WTC11 (cell line): ENCODE measurements at places on chromosomes 5 and 9. TPM values are rescaled to one million over a fixed set of nuclear protein-coding genes. Genes with fewer than 3 reads are reported as not detected.

Gene DEPDC1B
- 47.2 to 55.1 TPM (median 50.5 TPM) in 3 replicates for total RNA-seq

GRCh38 chr9:9004810-9005209 lies 1205.2 kb upstream of the DMAC1 start:
- H3K27ac ChIP-seq, result no peak overlapping the region
- no peaks in the 10 kb centered on the region; the same call in 1 of the 2 replicates for H3K27me3 ChIP-seq
- DNase-seq, result no peak
- no peaks in the 10 kb centered on the region for H3K4me1 ChIP-seq
- no peak overlapping the region for H3K4me3 ChIP-seq

DNA sequence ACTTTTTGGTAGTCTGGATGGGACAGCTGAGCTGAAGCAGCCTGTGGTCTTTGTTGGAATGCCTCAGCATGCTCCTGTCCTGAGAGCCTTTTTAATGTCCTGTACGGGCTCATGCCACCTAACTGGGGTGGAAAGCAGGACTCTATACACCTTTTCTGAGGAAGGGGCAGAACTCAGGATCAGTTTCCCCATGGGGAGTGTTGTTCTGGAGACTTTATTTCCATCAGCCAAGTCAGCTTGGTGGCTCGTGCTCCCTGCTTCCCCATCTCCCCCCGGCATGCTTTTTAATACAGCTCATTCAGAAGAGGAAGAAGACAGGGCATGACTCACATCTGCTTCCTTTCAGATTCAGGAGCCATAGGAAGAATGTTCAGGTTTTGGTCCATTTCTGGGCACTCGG lies 5.1 kb upstream of the SEPTIN8 start:
- H3K4me1 ChIP-seq, result peaks cover 13% of the 10 kb centered on the region
- H3K27me3 ChIP-seq, result peaks cover 38% of the 10 kb centered on the region
- no peak for DNase-seq
- no peak overlapping the region for H3K4me3 ChIP-seq

Gene P4HA2
- 15.1 to 19.0 TPM (median 17.8 TPM) in 3 replicates for total RNA-seq

Gene TMEM174
- total RNA-seq, result not detected in 3 replicates

Gene IL9
- not detected in 3 replicates for total RNA-seq
